ENCODE measurements at places on chromosomes 3 and 15.

DNA sequence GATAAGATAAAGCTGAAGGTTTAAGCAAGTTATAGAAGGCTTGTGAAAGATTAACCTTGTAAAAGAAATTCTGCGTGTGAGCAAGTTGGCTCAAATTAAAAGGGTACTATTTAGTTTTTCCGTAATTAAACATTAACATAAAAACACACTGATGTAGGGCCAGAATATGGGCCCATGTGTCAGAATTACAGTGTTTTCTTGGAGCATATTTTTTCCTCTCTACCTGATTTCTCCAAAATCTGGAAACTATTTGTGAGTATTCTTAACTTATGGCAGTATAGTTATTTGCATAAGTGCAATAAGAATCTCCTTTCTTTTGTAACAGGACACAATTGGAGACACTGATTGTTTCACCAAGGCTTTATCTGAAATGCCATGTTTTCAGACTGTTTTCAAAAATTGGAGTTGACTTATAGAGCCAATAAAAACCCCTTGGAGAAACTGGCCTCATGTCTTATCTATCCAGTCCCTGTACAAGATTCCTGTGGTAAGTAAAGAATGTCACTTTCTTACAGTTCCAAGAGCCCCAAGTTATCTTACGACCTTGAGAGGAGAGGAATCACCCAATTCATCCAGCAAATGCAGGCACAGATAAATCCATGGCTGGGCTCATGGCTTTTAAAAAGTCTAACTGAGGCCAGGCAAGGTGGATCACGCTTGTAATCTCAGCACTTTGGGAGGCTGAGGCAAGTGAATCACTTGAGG lies 47.8 kb upstream of the P2RY1 start:
- DNase-seq: no peak

GRCh38 chr3:167976516-167977361 lies 119.0 kb downstream of the GOLIM4 start:
- DNase-seq: no peak

DNA sequence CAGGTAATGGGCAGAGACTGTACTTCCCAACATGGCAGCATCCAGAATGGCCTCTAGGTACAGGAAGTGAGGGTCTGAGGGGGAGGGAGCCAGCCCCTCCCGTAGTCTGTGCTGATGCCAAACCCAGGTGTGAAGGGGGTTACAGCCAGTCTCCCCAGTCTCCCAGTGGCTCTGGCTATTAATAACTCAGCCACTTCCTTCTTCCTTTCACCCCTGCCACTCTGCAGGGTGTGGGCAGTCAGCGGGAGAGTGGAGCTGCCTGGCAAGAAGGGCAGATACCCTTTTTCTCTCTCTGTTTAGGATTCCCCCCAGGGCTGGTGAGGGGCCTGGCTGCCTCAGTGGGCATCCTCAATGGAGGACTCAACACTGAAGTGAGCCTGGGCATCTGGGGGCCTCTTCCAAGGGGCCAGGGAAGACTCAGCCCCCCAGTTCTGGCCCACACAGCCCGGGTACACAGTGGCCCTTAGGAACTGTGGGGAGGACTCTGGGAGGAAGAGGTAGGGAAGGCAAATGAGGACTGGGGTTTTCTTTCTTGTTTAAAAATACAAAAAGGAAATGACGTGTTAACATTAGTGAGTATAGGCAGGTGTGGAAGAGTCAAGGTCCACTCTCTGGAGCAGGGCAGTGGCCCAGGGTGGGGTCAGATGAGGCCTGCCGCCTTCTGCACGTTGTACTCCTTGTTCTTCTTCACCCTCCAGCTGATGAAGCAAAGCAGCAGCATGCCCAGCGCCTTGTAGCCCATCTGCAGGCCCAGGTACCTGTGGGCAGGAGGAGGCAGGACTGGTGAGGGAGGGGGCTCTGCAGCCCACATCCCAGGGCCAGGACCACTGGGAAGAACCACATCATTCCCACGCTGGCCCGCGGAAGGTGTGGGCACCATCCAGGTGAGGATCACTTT lies 38.6 kb upstream of the RAB6B start:
- no peak for DNase-seq

DNA sequence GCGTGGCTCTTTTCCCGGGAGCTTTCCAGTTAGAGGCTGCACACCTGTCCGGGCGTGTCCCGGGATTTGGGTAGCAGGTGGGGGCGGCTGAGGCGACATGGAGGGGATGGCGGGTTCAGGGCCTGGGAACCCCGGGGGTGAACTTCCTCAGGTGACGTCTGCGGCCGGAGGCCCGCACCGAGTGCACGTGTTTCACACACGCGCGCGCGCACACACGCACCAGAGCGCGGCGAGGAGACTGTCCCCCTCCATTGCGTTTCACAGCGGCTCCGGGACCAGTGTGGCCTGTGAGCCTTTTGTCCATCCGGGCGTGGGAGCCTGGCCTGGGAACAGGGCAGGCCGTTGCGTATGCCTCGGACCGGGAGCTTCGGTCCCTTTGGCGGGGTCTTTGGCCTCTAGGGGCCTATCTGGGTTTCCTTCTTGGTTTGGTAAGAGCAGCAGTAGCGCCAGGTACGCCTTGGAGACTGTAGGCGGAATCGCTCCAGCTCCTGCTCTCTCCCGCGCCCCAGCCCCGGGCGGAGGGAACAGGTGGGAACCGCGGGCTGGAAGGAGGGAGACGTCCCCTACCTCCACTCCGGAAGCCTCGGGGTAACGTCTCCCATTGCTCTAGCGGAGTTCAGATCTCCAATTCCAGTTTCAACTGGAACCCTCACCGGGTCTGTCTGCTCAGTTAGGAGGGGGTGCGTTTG lies 220.0 kb downstream of the MEIS2 start:
- no peak for DNase-seq

DNA sequence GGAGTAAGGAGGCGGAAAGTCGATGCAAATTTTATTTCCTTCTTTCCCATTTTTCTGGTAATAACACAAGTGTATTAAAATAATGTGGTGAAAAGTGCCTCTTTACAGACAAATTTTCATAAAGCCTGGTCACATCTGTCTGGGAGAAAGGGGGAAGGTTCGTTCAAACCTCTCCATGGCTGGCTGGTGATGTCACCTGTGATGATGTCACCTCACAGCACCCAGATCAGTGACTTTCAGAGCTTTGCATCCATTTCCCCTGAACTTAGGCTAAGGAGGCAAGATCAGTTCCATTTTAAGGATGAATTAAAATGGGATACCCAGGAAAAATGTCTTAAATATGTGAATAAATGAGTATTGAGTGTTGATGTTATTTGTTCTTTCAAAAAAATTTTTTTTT lies 34.1 kb downstream of the ATP10A start:
- DNase-seq: no peak

GRCh38 chr15:94229591-94230369 lies 1.6 kb upstream of the MCTP2 start:
- DNase-seq: no peak

DNA sequence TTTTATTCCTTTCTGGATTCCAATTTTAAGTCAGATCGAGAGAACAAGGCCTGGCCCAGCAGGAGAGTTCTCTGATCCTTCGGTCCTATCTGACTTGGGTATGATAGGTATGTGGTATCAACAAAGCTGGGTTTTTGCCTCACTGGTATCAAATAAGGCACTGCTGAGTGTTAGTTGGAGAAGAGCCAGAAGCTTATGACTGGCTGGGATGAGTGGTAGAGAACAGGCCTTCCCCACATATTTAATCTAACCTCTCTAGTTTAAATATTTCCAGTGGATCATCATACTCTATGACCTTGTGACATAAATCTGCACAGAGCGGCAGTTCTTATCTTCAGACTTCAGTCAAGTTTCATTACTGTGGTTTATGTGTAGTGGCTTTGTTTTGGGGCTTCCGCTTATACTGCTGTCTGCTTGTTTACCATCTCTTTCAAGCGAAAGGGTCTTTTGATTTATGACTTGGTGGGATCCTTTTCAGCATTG lies 164.5 kb downstream of the PTPRG start:
- DNase-seq: no peak

GRCh38 chr3:110995461-110996231 lies 76.0 kb upstream of the NECTIN3 start:
- no peak for DNase-seq

DNA sequence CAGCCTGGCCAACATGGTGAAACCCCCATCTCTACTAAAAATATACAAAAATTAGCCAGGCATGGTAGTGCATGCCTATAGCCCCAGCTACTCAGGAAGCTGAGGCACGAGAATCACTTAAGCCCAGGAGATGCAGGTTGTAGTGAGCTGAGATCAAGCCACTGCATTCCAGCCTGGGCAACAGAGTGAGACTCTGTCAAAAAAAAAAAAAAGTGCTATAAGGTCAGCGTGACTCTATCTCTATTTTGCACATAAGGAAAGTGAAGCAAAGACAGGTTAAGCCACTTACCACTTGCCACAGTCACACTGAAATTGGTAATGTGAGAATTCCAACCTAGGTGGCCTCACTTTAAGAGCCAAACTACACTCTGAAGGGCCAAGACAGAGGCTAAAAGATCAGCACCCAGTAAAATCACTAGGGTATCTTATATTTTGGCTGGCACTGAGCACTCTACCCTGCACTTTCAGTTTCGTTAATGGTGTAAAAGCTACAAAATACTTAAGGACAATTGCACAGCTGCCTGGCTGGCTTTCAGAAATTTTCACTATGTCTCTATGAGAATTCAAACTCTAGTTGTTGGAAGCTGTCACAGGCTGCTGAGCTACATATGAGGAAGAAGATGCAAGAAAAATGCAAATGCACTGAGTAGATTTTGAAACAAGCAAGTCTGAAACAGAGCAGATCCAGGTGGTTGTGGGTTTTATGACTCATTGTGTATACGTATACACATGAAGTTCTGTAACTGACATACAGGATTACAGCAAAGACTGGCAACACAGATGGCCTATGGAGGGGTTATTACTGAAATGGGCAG lies 32.7 kb downstream of the TRANK1 start:
- no peak for DNase-seq

DNA sequence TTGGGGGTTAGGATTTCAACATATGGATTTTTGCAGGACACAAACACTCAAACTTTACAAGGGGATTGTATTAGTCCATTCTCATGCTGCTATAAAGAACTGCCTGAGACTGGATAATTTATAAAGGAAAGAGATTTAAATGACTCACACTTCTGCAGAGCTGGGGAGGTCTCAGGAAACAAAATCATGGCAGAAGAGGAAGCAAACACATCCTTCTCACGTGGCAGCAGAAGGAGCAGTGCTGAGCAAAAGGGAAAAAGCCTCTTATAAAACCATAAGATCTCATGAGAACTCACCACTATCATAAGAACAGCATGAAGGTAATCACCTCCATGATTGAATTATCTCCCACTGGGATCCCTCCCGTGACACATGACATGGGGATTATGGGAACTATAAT lies 1183.1 kb downstream of the ZPLD1 start:
- DNase-seq: no peak

- DNase-seq: no peak
Observed at GRCh38 chr15:58632789-58633188, 116.7 kb downstream of the ADAM10 start.

GRCh38 chr3:185961675-185962232 lies 23.9 kb upstream of the TRA2B start:
- DNase-seq: no peak

GRCh38 chr15:77775373-77775772 lies 142.7 kb upstream of the LINGO1 start:
- no peak for DNase-seq

GRCh38 chr3:49940667-49941249 lies 808 bp downstream of the RBM6 start:
- no peak for DNase-seq

DNA sequence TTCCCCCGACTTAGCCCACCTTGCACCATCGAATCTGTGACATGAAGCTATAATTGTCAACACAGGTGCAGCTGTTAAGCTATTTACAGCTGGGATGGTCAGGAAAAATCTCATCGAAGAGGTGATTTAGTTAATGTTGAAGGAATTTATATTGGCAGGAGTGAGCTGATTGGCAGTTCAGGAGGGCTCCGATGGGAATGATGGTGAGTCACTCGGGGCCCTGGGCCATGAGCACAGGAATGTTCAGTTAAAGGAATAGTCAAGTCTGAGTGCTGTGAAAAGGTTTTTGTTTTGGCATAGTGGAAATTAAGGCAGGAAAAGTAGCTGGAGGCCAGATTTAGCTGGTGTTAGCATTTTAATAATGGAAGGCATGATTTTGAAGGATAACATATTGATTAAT lies 95.7 kb downstream of the OXSM start:
- DNase-seq: no peak

GRCh38 chr3:101381809-101382208 lies 61.4 kb upstream of the IMPG2 start:
- DNase-seq: peak; percentile 11

GRCh38 chr3:59660376-59660775 lies 610.6 kb upstream of the CFAP20DC start:
- no peak for DNase-seq

DNA sequence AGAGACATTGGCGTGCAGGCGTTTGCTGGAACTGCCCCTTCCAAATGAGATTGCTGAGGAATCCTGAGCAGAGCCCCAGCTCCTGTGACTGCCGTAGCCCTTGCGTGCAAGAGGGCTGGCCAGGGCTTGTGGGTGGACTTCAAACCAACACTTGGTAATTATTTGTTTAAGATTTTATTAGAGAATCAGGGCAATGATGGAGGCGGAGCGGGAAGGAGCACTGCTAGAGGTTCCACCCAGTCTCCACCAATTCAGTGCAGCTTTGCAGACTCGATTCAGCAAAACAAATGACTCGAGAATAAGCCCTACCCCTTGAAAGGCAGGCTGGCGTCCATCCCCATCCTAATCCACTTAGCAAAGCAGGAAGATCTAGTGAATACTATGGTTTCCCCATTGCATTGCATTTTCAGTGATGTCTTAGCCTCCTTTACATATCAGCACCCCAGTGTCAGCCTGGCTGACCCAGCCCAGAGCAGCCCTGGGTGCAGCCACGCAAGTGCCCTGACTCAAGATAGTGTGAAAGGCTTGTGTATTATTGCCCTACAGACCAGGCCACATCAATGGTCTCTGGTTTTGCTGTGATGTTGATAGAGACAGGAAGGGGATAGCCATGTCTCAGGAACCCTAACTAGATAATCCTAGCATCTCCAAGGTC lies 26.0 kb downstream of the GLDN start:
- DNase-seq: no peak

DNA sequence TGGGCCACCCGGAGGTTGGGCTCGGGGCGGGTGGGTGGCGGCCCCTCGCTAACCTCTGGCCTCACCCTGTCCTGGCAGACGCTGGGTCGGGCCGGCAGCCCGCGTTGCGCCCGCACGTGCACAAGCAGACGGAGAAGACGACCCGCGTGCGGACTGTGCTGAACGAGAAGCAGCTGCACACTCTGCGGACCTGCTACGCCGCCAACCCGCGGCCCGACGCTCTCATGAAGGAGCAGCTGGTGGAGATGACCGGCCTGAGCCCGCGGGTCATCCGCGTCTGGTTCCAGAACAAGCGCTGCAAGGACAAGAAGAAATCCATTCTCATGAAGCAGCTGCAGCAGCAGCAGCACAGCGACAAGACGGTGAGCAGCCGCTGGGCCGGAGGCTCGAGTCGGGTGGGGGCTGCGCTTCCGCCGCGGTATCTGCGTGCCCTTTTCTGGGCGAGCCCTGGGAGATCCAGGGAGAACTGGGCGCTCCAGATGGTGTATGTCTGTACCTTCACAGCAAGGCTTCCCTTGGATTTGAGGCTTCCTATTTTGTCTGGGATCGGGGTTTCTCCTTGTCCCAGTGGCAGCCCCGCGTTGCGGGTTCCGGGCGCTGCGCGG lies 3.7 kb downstream of the ISL2 start:
- no peak for DNase-seq
